ENCODE measurements at places on chromosomes 5 and 9.

- no peak for DNase-seq
These were observed 3.3 kb downstream of the ANKRD33B start for GRCh38 chr5:10567121-10567591.

GRCh38 chr9:127949827-127950512 lies 12.3 kb upstream of the DPM2 start:
- DNase-seq, result no peak

- no peak for DNase-seq
These were observed 2269.7 kb downstream of the MAT2B start for GRCh38 chr5:165775111-165775510.

- DNase-seq, result no peak
These were observed 3.4 kb downstream of the SLC38A9 start for GRCh38 chr5:55708732-55709131.

DNA sequence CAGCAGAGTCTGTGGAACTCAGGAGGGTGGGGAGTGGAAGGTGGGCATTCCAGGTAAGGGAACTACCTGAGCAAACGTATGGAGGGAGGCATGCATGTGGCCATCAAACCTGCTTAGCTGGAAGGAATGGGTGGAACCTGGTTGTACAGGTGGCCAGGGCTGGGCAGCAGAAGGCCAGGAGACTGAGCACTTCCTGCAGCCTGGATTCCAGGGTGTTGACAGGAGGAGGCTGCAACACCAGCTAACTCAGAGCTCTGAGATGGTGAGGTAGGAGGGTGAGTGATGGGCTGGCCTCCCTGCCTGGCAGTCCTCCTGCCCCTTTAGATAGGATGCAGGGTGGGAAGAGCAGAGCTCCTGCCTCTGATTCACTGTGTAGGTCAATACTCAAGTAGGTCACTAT lies 92.5 kb upstream of the CPEB4 start:
- DNase-seq, result no peak

DNA sequence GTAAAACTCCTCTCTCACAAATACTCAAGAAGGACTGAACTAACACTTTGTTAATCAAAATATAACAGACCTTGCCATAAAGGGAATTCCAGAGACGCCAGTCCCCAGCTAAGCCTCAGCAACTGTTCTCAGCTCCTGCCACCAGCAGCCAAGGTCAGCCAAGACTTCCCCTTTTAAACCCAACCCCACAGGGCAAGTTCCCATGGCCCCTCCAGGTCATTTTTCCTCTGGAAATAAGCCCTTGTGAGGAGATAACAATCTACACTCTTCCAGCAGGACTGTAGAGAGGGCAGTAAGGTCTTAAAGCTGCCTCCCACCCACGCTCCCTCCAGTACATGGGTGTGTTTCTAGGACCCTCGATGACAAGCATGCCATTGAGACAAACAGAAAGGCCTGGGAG lies 78.3 kb downstream of the DPYSL3 start:
- DNase-seq, result no peak

GRCh38 chr5:113824307-113824706 lies 310.8 kb downstream of the YTHDC2 start:
- no peak for DNase-seq

- DNase-seq, result peak; percentile 39
These were observed 219.4 kb downstream of the SPOCK1 start for GRCh38 chr5:137279521-137280231.

DNA sequence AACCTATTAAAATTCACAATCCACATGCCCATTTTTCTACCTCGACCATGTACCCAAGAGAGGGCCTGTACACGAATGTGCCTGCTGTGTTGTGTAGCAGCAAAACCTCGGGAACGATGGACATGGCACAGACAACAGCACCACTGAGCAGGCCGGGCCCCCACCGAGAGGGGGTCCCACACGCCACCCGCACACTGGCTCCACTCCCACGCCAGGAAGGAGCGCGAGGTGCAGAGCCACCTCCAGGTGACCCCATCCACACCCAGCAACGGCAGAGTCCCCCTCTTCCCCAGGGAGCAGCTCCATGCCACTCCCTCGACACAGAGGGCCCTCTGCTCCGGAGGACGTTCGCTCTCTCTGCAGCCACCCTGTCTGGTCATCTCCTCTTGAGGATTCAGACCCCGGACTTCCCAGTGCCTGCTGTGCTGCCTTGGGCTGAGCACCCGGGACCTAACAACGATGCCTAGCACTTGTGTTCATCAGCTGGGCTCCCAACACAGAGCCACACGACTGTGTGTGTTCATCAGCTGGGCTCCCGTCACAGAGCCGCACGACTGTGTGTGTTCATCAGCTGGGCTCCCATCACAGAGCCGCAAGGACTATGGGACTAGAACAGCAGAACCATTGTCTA lies 25.3 kb upstream of the ADAMTS2 start:
- no peak for DNase-seq

DNA sequence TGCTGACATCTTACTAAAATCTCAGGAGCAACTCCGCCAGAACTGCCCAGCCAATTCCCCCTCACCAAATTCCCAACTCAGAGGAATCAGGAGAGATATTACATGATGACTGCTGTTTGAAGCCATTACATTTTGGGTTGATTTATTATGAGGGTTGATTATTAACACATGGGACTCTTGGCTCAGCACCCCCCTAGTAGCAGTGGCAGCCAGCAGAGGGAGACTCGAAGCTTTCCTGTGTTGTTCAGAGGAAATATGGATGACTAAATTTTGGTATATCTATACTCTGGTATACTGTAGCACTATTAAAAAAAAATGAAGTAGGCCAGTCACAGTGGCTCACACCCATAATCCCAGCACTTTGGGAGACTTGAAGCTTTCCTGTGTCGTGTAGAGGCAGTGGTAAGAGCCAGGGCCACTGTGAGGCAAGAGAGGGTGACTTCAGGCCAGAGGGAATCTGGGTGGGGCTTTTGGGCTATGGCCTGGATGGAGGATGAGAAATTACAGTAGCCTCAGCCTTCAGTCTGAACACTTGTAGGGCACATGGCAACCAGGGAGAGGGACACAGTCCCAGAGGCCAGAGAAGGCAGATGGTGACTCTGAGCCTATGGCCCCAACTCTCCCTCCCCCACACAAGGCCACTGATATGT lies 111.4 kb downstream of the LHX2 start:
- DNase-seq, result no peak

- no peak for DNase-seq
These were observed 14.3 kb downstream of the SYK start for GRCh38 chr9:90815944-90816357.

- no peak for DNase-seq
These were observed 17.5 kb downstream of the IPPK start for GRCh38 chr9:92652461-92652860.

DNA sequence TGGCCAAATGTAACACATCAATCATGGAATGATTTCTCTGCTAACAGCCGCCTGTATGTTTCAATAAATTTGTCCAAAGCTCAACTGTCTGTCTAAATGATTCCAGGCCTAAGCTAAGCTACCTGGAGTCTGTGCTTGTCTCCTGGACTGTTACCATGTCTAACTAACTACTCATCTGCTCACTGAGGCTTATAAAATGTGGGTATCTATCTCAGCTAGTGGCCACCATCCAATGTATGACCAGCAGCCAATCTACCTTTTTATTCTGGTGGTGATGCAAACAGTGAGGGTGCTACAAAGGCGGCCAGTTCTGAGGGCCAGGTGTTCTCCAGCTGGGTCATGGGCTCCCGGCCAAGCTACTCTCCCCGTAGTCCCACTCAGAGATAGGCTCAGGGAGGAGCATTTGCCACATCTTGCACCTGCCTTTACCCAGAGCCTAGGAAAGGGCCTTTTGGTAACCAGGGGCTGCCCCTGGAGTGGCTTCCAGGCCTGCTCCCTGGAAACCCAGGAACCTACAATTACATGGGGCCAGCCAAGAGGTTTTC lies 59.1 kb downstream of the PFDN1 start:
- no peak for DNase-seq

GRCh38 chr9:113369855-113370140 lies 7.0 kb downstream of the HDHD3 start:
- DNase-seq, result no peak

- no peak for DNase-seq
These were observed 48.2 kb upstream of the GFPT2 start for GRCh38 chr5:180401229-180401907.

GRCh38 chr5:54689411-54690251 lies 172.1 kb downstream of the SNX18 start:
- no peak for DNase-seq

DNA sequence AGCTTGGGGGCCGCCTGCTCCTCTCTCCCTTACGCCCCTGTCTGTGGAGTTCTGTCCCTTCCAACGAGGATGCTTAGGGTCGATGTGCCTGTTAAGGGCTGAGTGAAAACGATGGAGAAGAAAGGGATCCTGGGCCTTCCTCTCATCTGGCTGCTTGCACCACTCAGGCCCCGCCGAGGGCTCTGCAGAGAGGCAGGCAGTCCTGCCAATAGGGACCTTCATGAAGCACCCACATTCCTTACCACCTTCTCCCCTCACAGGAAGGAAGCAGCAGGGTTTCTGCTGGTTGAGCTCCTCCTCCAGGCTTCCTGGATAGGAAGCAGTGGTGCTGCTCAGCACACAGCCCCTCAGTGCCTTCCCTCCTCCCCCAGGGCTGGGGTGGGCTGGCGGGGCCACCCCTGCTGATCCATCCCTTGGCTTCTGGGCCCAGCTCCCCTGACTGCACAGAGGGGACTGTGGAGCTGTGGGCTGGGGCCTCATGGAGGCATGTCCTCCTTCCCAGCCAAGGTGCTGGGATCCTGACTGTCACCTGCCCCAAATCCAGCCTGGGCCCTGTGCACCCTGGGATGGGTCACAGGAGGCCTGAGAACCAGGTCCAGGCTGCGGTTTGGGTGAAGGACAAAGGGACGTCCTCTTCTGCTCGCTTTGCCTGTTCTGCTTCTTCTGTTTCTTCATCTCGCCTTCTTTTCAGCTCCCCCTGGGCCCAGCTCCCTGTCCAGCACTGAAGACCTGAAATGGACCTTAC lies 50.5 kb downstream of the AHRR start:
- no peak for DNase-seq

DNA sequence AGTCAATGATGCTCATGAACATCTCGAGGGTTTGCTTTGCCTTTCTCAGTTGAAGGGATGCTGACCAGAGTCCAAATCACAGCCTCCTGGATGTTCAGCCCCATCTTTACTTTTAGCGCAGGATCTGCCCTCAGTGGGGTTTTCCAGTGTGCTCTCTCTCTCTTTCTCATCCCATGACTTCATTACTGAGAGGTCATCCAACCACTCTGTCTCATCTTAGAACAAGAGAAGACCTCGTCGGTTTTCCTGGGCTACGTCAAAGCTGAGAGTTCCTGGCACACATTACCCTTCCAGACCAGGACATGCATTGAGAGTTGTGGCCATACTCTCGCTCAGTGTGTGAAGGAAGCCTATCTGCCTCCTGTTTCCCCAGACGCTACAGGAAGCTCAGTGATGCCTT lies 47.3 kb downstream of the C9orf152 start:
- no peak for DNase-seq

GRCh38 chr5:177973066-177973635 lies 22.9 kb downstream of the PROP1 start:
- DNase-seq, result no peak

DNA sequence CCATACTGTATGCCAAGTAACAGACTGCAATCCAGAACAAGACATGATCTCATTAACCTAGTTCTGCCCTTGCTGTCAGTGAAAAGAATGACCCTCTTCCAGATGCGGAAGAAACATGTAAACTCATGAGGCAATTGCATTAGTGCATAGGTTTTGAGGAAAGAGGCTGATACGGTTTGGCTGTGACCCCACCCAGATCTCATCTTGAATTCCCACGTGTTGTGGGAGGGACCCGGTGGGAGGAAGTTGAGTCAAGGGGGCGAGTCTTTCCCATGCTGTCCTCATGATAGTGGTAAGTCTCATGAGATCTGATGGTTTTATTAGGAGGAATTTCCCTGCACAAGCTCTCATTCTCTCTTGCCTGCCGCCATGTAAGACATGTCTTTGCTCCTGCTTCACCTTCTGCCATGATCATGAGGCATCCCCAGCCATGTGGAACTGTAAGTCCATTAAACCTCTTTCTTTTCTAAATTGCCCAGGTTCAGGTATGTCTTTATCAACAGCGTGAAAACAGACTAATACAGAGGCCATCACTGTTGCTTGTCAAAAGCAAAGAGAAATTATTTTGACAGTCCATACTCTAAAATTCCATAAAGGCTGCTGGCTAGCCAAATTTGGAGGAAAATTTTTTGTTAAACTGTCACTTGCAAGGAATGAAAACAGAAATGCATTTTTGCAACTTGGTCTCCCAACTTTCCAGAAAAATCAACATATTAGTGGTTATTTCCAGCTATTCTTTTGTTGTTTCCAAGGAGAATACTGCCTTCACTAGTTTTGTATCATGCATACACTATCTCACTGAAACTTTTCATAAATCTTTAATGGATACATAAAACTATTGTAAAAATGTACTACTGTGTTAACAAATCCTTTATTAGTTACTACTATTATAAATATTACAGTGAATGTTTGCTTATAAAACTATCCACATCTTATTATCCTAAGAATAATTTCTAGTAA lies 3.2 kb upstream of the ARL15 start:
- no peak for DNase-seq

Measured in NCI-H748 treated with DMSO at 0.1 percent for 48 hours (cell line).